Ecto neural progenitor cell (in vitro differentiated cells): ENCODE measurements at places on chromosomes 2 and 18.

DNA sequence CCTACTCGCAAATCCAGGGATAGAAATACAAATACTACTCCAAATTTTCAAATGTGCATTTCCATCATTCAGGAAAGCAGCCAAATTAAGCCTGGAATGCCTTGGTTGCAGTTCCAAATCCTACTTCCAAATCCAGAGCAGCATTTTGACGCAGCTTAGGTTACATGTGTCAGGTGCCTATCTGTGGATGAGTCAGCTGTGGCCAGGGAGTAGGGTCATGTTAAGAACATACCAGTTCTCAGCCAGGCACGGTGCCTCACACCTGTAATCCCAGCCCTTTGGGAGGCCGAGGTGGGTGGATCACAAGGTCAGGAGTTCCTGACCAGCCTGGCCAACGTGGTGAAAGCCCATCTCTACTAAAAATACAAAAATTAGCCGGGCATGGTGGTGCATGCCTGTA lies 17.0 kb downstream of the SLC30A6 start:
- no peak for DNase-seq

DNA sequence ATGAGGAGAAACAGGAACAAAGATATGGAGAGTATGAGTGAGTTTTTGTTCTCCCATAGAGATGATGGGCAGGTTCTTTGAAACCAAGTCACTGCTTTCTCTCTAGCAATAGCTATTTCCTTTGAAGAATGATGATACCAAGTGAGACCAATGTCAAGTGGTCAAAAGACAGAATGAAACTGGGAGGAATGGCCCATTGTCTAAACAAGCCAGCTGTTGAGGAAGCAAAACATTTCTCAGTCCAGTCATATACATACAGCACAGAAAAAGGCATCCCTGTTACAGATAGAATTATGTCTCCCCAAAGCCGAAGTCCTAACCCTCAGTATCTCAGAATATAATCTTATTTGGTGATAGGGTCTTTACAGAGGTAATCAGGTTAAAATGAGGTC lies 66.1 kb upstream of the EPC2 start:
- no peak for DNase-seq

GRCh38 chr2:54755641-54756326 lies 32.3 kb downstream of the EML6 start:
- DNase-seq, result no peak

- DNase-seq, result no peak
Observed at GRCh38 chr2:118209727-118210126, 121.5 kb downstream of the INSIG2 start.
